PC-3 (cell line): ENCODE measurements at places on chromosomes 12 and 14. TPM values are rescaled to one million over a fixed set of nuclear protein-coding genes. Genes with fewer than 3 reads are reported as not detected.

DNA sequence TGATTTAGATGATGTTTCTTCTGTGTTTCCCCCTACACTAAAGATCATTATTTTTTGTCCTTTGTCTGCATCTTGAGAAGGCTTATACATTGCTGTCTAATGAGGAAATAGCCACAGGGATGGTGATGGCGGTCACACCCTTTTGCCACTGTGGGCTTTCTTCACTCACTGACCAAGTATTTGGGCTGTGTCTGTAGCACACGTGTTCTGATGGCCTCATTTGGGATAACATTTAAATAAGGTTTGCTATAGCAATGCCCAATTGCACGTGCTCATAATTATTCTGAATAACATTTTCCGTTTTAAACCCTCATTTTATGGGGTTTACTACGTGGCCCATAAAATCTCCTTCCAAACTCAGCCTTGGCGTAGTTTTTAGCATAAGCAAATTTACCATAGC, 230.3 kb upstream of the PRICKLE1 start:
- DNase-seq: no peak

GRCh38 chr12:13304924-13305323, 108.4 kb downstream of the EMP1 start:
- no peak for DNase-seq

- peak; percentile 20 for DNase-seq
These were observed 126.1 kb downstream of the EPS8 start for GRCh38 chr12:15662983-15663659.

Gene KRT77
- total RNA-seq: not detected in 2 replicates
